Articular chondrocyte of knee joint (primary cell): ENCODE measurements at places on chromosomes 4 and X. TPM values are rescaled to one million over a fixed set of nuclear protein-coding genes. Genes with fewer than 3 reads are reported as not detected.

ATP8A1 gene
- 2.2 and 7.0 TPM in 2 replicates for total RNA-seq

CSAG3 gene
- total RNA-seq = not detected in 2 replicates

LRIT3 gene
- total RNA-seq = 0.13 and 0.22 TPM in 2 replicates

ARR3 gene
- total RNA-seq = not detected in 2 replicates

UGT2A1 gene
- not detected in 2 replicates for total RNA-seq

UNC5C gene
- 1.3 and 2.5 TPM in 2 replicates for total RNA-seq

FAM47A gene
- total RNA-seq = not detected in 2 replicates

BMX gene
- 0.11 TPM in 1 of 2 replicates, not detected in the other for total RNA-seq

PHOX2B gene
- not detected in 2 replicates for total RNA-seq

FRMD7 gene
- total RNA-seq = 1.6 and 1.8 TPM in 2 replicates

CENPVL1 gene
- not detected in 2 replicates for total RNA-seq

PITX2 gene
- under 0.01 TPM in 1 of 2 replicates, not detected in the other for total RNA-seq
